GM23248 (cell line): ENCODE measurements at places on chromosomes 2 and 18. TPM values are rescaled to one million over a fixed set of nuclear protein-coding genes. Genes with fewer than 3 reads are reported as not detected.

DNA sequence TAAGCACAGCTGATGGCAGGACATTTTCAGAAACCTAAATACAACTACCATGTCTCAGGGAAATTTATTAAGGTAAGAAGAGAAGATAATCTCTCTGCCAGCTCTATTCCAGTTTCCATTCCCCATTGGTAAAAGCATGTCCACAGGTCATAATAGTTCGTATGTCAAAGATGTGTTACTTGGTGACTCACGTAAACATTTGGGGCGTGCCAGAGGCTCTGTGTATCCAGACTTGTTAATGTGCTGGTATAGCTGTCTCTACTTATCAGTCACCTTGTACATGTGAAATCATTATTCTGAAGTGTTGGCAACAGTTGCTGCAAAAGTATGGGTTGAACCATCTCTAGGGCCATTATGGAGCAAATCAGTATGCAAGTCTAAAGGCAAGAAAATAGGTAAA lies 1345.1 kb downstream of the SUCLG1 start:
- DNase-seq = no peak

DNA sequence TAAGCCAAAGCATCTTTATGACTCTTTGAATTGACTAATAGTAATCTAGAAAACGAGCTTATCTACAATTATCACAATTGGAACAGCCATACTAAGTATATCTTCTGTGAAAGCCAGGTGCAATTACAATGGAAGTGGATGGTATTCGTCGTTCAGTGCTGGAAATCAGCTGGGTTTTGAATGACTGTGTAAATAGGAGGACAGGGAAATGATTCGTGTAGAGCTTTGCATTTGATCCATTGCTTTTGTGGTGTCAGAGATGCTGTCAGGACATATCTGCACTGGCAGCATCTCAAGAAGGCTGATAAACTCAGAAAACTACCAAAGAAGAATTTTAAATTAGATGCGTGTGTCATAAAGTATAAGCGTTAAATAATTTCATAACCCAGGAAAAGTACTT lies 187.1 kb downstream of the ZNF407 start:
- DNase-seq = no peak

ZNF236 gene
- total RNA-seq = 5.1 and 12.4 TPM in 2 replicates

DNA sequence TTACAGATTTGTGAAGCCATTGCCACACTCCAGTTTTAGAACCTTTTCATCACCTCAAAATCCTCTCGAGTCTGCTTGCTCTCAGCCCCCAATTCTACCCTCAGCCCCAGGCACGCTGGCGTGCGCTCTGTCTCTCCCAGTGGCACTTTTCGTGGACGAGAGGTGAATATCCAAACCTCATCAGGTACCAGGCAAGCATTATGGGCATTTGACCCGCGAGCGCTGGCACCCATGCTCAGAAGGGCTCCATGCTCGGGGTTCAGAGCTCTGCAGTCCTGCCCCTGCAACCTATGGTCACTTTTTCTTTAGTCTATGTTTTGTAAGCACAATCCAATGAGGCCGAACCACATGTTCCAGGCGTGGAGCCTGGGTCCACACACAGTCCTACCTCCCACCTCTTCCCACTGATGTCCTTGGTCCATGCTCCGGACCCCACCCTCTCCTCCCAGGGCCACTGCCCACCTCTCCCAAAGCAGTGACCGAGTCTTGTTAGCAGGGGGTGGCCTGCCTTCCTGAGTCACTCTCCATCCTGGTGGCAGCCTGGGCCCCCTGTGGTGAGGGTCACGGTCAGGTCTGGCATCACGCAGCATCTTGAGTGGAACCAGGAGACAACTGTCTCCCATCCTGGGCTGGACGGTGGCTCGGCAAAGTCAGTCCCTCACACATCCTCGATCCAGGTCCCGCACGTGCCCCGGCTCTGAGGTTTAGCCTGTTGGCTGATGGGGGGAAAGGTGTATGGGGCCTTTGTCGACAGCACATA lies 256.9 kb downstream of the NDUFA10 start:
- no peak for DNase-seq
